Activated naive CD4-positive, alpha-beta T cell (primary cell): ENCODE measurements at places on chromosomes 7 and 10.

GRCh38 chr7:112185005-112185834 lies 21.0 kb downstream of the DOCK4 start:
- no peak for DNase-seq

- DNase-seq = no peak
Observed at GRCh38 chr7:30188811-30189210, 54.0 kb downstream of the MTURN start.

DNA sequence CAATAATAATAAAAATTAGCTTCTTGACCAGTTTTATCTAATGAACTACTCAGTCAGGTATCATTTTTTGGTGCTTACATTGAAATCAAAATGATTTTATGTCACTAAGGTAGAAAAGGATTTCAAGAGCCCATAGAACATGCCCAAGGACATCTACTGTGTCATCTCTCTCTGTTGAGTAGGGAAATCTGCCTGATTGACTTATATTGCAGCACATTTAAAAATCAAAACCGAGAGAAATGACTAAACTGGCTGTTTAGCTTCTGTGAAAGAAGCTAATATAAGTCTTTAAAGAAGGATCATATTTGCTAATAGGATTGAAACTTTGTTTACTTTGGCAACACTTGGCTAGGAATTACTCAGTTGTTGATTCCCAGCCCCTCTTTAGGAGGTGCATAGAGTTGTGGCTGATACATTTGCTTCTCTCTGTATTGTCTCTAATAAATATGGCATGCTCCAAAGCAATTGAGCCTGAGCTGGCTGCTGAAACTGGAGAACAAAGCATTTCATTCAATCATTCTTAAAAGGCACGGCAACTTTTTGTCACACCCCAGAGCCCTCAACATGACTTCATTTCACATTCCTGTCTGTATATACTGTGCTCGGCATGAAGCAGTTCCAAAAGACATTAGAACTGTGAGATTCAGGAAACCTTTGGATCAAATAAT lies 1096.9 kb upstream of the POT1 start:
- DNase-seq = no peak

- DNase-seq = no peak
Observed at GRCh38 chr10:61378865-61379264, 74.3 kb downstream of the TMEM26 start.

GRCh38 chr7:57449904-57450303 lies at the start of gene ZNF716:
TSS of gene ZNF716 (plus strand) at chr7:57450177. CDS start at chr7:57450289, 112 bp downstream.
- no peak for DNase-seq

DNA sequence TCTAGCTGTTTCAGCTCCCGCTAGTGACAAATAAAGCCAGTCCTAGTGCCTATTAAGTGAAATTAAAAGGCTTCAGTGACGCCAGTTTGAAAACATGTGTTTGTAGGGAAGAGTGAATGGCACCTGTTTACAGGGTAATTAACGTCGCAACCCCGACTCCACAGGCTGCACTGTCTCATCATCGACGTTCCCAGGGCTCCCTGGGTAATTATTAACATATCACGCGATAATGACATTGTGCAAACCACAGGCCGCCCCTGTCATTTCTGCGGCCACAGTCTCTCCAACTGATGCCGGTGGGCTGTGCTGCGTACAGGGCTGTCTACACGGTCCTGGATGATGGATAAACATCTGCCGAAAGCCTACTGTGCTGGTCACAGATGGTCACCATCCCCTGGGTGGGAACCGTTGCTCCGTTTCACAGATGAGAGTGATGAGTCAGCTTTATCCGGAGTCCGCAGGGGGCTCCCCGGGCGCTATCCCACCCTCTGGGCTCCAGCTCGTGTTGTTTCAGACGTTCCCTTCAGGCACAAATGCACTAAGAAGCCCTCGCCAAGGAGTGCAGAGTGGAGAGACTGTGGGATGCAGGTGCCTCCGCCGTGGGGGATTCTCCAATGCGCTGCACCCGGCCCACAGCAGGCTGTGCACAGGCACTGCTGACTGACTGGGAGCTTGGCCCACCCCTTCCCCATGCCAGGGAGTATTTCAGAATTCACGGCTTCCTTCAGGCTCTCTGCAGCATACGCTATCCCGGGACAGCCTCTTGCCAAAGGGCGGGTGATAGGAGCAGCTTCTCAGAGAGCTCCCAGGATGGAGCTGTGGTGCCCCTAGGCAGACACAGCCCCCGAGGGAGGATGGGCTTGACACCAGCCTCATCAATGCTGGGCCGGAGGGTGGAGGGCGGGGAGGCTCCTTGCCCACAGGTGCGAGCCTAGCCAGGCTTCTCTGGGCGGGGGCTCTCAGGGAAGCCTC lies 491.8 kb upstream of the FOXK1 start:
- DNase-seq = no peak
